Activated gamma-delta T cell treated with Interleukin-2 at 50 U/mL for 16 hours (primary cell): ENCODE measurements at places on chromosomes 3 and 15.

- DNase-seq = no peak
These were observed 43.9 kb downstream of the ONECUT1 start for GRCh38 chr15:52746162-52746757.

DNA sequence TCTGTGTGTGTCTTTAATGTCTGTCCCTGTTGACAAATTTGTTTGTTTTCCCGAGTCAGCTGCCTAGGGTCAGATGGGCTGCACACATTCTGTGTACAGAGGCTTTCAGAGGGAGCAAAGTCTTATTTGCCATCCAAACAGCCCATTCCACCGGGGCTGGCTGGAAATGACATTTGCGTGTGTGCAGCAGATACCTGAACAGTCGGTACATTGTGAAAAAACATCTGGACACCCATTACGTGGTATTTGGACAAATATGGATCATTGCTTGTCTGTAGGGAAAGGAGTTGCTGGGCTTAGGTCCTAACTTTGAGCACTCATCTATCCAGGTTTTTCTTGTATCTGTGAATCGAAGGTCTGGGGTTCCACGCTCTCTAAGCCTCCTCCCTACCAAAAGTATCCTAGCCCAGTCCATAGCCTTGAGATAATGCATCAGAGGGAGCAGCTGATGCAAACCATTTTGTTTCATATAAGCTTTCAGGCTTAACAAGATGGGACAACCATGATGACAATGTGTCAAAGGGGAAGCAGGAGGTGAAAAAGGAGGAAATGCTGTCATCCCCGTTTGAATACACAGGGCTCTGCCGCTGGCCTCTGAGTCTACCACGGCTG, 22.2 kb upstream of the CMTM8 start:
- no peak for DNase-seq

DNA sequence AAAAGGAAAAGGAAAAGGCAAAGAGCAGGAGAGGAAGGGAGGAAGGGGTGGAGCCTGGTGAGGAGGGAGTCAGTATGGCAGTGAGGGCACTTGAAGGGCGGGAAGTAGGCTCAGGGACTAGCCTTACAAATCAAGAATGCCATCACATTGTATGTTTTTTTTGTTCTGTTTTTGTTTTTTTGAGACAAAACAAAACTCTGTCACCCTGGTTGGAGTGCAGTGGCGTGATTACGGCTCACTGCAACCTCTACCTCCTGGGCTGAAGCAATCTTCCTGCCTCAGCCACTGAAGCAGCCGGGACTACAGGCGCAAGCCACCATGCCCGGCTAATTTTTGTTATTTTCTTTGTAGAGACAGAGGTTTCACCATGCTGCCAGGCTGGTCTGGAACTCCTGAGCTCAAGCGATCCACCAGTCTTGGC, 10.5 kb upstream of the PIK3CB start:
- DNase-seq = no peak

- no peak for DNase-seq
These were observed 86.9 kb upstream of the SATB1 start for GRCh38 chr3:18512007-18512406.

DNA sequence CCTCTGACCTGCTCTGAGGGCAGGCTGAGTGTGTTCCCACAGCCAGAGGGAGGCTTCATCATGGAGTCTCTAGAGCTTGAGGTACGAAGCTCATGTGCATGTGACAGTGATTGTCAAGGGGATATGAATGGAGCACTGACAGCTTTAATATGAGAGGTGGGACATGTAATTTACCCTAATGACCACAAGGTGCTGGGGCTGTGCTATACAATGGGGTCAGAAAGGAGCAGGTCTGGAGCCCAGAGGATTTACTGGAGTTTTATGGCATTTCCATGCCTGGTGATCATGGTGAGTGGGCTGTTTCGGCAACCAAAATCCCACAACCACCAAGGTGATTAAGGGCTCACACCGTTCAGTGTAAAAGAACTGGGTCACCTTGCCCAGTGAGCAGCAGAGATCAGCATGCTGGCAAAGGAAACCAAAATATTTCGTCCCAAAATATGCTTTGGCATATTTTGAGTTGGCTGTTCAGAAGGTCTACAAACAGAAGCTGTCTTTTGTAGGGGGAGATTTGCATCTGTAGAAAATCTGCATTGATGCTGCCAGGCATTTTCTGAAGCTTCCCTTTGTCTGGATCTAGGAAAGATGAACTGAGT, 40.1 kb upstream of the RASGRF1 start:
- no peak for DNase-seq

- no peak for DNase-seq
These were observed 246.4 kb upstream of the LRIG1 start for GRCh38 chr3:66747261-66747660.

GRCh38 chr3:69232482-69232881, 110.1 kb upstream of the LMOD3 start:
- no peak for DNase-seq

GRCh38 chr3:32326795-32327194, 64.9 kb upstream of the CMTM7 start:
- DNase-seq = no peak

- DNase-seq = no peak
These were observed 146.2 kb upstream of the ROPN1 start for GRCh38 chr3:124138148-124138547.

DNA sequence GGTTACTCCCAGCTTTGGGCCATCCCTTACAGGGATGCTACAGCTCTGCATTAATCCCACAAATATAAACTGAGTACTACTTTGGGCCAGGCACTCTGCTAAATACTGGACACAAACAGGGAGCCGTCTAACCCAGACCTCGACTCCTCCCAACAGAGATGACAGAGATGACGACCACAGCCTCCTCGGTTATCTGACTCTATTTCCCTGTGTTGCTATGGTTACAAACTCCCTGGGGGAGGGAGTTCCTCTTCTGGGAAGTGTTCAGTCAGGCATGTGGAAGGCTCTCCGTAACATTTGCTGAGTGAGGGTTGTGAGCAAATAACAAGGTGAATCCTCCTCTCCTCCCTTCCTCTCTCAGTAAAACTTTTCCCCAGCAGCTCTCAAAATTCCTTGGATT, 6.7 kb upstream of the CMTM7 start:
- DNase-seq = no peak

DNA sequence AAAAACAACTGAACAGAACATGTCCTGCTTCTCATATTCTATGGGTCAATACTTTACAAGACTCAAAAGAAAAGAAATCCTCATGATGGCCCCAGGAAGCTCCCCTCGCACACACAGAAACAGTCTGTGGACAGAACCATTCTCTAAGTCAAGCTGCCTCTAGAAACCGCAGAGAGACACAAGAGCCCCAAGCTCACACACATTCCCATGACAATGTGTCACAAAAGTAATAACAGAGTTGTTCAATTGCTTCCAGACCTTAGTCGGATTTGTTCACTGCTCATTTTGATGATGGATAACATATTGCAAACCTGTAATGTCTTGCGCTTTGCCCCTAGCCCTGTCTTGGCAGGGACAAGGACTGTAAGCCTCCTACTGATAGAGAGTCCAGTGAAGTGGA, 60.9 kb downstream of the UMPS start:
- DNase-seq = no peak
